ENCODE measurements at places on chromosomes 2 and 18.

DNA sequence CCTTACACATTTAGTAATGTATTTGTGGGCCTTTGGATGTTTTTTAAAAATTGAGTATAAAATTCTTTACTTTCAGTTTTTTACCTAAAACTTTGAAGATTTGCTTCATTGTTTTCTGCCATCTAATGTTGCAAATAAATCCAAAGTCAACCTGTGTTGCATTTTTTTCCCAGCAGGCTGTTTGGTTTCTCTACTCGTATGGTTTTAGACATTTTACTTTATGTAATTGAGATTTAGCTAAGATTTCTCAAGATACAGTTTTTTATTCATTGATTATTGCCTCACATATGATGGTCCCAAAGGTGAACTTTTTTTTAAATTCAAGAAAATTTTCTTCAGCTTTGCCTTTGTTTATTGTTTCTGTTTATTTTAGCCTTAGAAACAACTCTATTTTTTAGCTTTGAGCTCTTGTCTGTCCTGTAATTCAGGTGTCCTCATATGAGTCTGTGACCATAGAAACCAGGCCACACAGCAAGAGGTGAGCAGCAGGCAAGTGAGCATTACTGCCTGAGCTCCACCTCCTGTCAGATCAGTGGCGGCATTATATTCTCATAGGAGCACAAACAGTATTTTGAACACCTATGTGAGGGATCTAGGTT lies 53.4 kb upstream of the TBR1 start:
- DNase-seq: no peak

DNA sequence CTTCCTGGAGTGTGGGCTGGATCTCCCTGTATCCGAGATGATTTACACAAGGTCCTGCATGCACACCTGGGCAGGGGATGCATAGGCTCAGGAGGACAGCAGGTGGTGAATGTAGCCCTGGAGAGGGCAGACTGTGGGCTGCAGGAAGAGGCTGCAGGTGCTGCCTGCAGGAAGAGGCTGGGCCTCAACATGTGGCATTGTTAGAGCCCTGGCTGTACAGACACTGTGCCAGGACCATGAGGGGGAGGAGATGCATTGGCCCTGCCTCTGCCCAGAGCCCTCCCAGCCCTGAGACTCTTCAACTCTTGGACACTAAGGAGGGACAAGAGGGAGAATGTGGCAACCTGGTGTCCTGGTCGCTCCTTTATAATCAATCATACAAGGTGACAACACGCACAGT lies 392.8 kb downstream of the TNS1 start:
- DNase-seq: no peak

GRCh38 chr18:13483316-13484270 lies 242.8 kb downstream of the FAM210A start:
- no peak for DNase-seq

DNA sequence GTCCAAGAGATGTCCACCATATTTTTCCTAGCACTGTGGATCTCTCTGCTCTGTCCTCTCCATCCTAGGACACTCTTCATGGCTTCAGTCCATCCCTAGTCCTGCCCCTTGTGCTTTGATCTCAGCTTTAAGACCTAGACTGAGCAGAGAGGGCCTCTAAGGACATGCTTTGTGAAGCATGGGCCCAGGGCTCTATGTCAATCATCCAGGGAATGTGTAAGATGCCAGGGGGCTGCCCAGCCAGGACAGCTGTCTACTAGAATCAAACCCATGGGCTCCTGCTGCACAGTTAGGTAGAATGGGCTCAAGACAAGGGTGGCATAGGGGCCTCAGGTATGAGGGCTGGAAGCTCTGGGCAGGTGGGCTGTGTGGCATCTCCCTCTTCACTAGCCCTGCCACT lies 24.9 kb downstream of the TET3 start:
- DNase-seq: no peak
